AG09319 (cell line): ENCODE measurements at places on chromosomes 16 and 17.

GRCh38 chr17:77640916-77641605, 317.4 kb upstream of the TNRC6C start:
- no peak for DNase-seq

DNA sequence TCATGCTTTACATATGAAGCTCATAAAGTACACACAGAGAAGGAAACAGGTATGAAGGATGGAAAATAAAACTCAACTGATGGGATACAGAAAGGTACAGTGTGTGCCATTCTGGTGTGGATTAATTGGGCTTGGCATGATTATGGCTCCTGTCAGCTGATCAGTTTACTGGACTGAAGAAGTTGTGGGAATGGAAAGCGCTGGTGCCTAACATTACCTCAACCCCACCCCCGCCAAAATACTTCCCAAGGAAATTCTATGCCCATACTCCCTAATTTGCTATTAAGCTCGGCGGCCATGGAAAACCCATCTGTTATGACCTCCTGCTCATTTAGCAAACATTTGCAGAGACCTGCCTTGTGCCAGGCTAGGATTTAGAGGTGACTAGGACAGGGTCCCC, 16.6 kb upstream of the PMFBP1 start:
- DNase-seq = no peak

- DNase-seq = no peak
Observed at GRCh38 chr17:83143817-83144231, 64.4 kb downstream of the METRNL start.

DNA sequence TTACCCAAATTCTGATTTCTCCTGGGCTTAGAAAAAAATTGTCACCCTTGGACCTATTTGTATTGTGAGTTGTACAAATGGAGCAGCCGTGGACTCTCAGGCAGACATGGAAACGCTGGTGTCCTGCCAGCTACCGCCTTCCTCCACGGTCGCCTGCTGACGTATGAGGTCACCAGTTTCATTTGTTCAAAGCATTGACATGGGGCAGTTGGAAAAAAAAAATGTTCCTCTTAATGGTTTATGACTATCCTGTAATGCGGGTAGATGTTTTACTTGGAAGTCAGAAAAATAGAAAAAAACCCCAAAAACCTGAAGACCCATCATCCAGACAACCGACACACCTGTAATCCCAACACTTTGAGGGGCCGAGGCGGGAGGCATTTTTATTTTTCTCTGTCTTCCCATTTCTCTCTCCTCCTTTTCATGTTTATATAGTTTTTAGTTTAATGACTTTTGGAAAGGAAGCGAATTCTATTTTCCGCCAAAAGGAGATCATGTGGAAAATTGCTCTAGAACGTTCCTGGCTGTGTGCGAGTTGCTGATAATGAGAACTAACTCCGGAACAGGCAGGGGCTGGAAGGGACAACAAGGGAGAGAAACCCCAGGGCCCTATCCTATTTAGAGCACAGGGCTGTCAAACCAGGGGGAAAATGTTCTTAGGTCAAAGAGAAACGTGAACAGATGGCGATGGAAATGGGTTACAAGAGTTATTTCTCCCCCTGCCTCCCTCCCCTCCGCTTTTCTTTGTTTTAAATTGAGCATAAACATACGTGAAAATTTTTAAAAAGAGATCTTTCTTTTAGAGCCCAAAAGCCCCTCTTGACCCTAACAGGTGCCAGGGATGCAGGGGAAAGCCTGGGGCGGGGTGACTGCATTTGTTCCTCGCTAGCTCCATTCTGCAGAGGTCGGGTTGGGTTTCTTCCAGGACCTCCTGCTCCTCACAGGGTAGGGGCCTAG, 13.7 kb downstream of the DNAH17 start:
- DNase-seq = no peak

DNA sequence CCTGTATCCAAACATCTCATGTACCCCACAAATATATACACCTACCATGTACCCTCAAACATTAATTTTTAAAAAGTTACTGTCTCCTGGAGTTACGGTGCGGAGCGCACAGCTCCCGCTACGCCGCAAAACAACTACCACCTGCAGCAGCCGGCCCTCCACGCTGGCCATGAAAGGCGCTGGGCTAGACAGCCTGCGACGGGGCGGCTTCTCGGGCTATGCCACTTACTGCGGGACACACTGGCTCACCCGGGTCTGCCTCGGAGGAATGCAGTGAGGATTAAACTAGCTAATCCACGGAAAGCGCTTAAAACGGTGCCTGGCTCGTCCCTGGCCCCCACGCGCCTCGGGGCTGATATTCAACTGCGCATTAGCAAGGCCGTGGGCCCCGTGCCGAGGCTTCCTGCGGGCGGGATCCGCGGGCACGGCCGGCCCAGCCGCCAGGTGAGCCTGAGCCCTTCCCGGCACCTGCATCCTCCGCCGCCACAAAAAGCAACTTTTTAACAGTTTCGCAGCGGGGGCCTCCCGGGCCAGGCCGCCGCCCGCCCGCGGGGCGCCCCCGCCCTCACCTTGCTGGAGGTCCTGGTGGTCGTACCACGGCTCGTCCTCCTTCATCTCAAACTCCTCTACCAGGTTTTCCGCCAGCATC, 633 bp downstream of the CDR2 start:
- DNase-seq = no peak

DNA sequence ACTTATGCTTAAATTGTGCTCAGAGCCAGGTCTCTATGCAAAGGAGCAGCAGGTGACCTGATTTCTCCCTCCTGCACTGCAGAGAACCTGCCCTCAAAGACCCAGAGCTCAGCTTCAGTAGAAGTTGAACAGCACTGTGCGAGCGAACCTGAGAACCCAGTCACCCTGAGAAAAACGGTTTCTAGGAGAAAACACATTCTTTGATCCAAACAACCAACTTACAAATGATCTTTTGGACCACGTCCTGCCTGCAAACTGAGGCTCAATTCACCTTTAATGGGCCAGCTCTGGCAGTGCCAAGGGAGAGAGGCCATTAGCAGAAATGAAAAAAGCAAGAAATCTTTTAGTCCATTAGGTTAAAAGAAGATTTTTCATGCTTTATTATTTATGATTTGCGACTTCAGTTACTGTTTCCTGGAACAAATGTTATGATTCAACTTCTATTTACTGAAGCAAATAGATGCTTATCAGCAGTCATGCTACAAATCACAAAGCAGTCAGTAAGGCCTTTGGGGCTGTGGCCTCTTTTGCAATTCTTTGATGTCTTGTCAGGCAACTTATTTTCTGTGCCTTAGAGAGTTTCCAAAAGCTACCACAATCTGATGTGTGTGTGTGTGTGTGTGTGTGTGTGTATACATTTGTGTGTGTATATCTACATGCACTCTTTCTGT, 65.7 kb upstream of the LRRC37A3 start:
- DNase-seq = no peak

- no peak for DNase-seq
Observed at GRCh38 chr16:801584-802363, 1.2 kb upstream of the GNG13 start.

- peak; percentile 56 for DNase-seq
Observed at GRCh38 chr17:32803544-32803943, 73.4 kb downstream of the MYO1D start.

DNA sequence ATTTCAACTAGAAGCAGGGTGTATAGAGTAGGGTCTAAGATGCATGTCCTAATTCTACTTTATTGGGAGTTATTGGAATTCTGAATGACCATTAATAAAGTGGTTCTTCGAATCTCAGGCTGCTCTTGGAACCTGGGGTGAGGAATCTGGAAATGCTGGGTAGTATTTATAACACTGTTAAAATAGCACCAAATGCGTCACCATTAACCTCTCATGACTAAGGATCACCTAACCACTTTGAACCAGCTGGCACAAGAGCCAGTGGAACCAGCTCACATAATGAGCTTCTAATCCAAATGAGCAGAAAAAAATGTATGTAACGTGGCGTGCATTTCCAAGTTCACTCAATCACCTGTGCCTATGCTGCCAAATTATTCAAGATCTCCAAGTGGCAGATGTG, 281.7 kb downstream of the GRIN2A start:
- no peak for DNase-seq

- DNase-seq = no peak
Observed at GRCh38 chr16:10497132-10498101, 83.0 kb downstream of the EMP2 start.

DNA sequence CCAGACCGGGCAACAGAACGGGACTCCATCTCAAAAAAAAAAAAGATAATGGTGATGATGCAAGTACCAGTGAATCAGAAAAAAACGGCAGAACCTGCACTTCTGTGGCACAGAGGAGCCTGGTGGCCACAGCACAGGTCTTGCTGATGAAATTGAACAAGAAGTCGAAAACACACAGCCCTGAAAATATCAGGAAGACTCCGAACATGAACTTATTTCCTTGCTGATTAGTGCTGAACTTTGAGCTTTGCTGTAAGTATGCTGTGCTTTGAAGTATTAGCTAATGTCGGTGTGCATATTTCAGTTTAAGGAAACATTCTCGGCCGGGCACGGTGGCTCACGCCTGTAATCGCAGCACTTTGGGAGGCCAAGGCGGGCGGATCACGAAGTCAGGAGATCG, 10.9 kb upstream of the MYO15B start:
- no peak for DNase-seq

DNA sequence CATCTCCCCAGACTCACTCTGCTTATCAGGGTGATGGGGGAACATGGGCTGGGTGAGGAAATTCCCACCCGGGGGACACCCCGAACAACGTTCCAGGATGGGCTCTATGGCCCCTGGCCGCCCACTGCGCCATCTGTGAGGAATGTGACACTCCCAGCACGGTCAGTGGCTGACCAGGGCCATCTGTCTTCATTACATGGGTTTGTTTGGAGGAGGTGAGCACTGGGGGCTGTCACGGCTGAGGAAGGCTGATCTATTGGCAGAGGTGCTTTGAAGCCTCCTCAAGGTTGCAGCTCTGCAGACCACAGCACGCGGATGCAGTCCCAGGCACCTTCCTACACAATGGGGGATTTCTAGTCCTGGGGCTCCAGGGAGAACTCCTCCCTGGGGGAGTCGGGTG, 214.1 kb upstream of the FOXF1 start:
- DNase-seq = no peak

DNA sequence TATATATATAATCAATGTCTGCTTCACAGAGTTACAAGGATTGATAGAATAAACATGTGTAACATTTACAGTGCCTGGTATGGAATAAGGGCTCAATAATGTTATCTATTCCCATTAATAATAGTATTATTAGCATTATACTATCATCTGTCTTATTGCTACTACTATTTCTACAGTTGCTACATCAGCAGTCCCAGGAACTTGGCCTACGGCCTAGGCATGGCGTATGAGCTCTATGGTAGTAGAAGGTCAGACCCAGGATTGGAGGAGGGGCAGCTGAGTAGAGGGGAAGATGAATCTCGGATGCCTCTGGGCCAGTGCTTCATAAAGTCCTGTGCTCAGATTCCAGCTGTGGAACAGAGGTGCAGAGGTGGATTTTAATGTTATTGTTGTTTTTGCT, 146.3 kb upstream of the TBX2 start:
- no peak for DNase-seq

GRCh38 chr16:14564861-14565687, 65.0 kb downstream of the PARN start:
- DNase-seq = peak; percentile 23

DNA sequence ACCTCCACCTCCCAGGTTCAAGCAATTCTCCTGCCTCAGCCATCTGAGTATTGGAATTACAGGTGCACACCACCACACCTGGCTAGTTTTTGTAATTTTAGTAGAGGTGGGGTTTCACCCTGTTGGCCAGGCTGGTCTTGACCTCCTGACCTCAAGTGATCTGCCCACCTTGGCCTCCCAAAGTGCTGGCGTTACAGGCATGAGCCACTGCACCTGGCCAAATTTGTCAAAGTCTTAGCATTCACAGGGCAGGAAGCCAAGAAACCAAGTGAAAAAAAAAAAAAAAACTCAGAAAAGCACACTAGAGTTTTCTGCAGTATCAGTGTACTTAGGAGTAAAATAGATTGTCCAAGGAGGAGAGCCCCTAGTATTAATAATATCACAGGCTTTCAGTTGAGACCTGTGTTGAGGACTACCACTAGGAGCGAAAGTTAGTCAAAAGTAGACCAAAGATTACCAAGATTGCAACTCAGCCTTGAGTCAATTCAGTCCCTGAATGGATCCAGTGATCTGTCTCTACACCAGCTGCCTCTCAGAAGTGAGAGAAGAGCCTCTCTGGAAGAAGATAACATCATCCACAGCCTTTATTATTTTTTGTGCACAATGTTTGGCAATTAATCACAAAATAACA, 159.7 kb downstream of the CEP112 start:
- DNase-seq = no peak

DNA sequence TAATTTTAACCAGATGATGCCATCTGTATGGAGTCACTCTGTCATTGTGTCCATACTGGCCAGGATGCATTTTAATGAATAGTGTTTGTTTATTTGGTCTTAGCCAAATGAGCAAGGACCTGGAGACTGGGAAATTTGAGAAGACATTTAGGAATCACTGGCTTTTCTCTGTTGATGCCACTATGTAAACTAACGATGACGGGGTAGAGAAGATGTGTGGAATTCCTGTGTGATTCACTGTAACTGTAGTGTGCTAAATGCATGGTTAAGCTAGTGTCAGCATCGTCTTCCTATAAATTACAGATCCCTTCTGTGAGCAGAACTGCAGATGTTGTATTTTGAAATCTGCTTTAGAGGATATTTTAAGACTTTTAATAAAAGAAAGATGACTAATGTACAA, 66.6 kb downstream of the NOS2 start:
- no peak for DNase-seq

GRCh38 chr17:68821860-68822696, 133.1 kb downstream of the ABCA8 start:
- DNase-seq = peak; percentile 41

DNA sequence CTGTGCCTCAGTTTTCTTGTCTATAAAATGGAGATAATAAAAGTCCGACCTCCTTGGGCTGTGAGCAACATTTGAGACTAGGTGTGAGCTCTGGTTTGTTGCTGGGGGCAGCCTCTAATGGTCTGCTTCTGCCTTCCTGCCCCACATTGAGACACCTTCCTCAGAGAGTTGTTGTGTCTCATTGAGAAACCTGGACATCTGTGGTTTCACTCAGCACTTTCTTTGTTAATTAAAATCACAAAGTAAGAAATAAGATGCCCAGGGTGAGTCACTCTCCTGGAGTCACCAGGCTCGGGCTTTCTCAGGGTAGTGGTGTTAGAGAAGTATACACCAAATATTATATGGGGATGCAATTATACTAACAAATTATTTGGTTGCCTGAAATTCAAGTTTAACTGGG, 389.2 kb upstream of the SALL1 start:
- DNase-seq = no peak

DNA sequence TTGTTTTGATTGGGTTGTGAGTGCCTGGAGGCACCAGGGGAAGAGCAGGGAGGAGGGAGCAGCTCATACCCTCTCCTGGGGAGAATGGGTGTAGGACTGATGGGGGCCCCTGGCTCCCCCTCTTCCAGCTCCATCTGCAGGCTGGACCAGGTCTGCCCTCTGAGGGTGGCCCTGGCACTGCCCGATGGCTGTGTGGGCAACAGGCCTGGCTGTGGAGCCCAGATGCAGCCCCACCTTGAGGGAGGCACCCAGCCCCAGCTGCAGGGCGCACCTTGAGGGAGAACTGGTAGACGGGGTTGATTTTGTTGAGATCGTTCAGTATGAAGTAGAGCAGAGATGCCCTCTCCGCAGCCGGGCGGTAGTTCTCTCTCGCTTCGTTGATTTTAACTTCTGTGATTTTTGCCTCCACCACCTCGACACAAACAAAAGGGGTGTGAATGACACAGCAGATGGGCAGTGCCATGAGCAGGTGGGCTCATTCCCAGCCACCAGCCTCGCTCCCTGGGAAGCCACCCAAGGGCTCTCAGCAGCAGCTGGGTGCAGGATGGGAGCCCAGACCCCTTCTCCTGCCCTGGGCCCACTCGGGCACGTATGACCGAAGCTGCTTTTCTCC, 71.6 kb downstream of the PGS1 start:
- no peak for DNase-seq
